ENCODE measurements at places on chromosomes 5 and 9.

GRCh38 chr5:107460789-107461188, 209.9 kb downstream of the EFNA5 start:
- DNase-seq: no peak

DNA sequence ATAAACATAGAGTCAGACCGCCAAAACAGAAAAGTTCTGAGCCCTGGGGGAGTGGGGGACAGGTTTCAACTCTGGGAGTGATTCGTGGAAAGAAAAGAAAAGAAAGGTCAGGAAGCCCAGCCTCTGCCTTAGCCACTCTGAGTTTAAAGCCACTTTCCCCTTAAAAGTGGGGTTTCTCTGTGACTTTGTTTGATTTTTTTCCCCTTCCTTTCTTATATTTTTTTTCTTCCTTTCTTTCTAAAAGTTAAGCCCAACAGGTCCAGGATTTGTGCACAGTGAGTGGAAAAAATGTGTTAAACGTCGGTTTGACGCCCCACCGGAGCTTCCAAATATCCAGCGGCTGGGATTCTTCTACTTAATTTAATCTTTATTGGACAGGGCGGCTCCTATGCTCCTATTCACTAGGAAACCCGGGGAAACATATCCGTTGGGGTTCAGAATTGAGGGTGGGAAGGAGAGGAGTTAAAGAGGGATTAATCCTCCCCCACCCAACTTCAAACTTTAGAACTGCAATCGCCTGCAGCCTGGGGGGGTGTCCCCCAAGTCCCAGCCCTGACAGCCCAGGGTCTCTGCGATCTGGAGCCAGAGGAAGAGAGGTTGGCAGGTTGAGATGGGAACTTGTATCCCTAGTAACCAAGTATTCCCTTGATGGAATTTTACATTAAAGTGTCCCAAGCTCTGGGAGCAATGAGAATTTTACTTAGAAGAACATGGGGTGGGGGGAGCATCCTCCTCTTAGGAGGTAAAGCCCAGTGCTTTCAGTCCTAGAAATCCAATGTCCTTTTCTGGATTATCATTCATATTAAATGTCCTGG, 6.3 kb downstream of the NR2F1-AS1 start:
- no peak for DNase-seq

DNA sequence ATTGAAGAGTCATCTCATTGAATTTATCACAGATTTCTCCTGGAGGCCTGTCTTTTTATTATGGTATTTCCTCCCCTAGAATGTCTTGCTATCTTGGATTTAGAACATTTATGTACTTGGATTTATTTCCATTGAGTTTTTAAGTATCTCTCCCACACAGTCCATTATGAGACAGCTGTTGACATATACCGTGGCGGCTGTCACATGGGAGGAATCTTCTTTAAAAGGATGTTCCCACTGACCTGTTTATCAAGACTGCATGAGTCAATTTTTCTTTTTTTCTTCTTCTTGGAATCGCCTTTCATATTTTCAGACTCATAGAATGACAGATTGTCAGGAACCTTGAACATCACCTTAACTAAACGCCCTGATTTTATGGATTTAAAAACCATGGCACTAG, 2.9 kb upstream of the CAVIN4 start:
- no peak for DNase-seq

DNA sequence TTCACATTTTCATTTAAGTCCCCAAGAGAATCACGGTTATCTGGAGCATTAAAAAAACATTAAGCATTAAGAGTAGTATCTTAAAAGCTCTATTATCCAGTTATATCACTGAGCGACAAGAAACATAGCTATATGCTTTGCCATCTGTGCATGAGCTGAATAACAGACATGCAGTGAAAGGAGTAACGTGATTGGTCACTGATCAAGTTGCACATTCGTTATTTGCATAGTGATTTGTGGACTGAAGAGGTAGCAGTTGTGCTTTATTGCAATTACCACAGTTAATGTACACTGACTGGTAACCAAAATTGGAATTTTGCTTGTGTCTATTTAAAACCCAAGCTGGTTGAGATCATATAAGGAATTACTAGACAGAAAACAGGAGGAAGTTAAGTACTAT, 107.4 kb downstream of the MCTP1 start:
- no peak for DNase-seq

GRCh38 chr5:137778772-137779564, 24.8 kb upstream of the HNRNPA0 start:
- DNase-seq: no peak

- no peak for DNase-seq
These were observed 956.8 kb downstream of the TLE1 start for GRCh38 chr9:80732506-80732905.

- no peak for DNase-seq
These were observed 40.2 kb downstream of the MED10 start for GRCh38 chr5:6338135-6338534.

GRCh38 chr5:34731435-34732232, 75.5 kb downstream of the RAI14 start:
- no peak for DNase-seq

GRCh38 chr5:176774216-176775171, 35.9 kb upstream of the UNC5A start:
- no peak for DNase-seq

DNA sequence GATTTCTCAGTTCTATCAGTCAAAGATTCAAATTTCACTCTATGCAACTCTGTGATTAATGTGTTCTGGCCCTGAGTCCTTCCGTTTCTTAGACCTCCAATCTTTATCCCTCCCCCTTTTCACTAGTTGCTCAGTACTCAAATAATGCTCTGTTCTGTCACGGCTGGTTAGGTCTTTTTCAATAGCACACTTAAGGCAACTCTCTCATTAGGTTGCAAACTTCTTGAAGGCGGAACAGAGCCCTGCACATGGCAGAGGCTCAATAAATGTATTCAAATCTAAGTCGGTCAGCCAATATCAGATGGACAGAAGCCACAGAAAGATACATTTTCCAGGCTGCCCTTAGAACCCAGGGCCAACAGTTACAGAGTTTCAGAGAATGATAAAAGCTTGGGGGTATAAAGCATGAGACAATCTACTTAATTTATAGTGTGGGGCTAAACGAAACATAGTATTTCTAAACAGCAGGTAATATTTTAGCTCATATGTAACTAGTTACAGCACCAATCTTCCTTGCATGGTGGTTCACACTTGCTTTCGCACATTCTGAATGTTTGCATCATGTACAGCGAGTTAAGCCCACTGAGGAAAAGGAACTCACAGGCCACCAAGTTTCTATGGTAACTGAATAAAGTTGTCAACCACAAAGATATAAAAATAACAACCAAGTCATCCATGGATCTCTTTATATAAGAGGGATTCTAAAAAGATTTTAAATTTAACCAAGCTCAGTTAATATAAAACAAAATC, 67.1 kb upstream of the GOLPH3 start:
- DNase-seq: no peak

DNA sequence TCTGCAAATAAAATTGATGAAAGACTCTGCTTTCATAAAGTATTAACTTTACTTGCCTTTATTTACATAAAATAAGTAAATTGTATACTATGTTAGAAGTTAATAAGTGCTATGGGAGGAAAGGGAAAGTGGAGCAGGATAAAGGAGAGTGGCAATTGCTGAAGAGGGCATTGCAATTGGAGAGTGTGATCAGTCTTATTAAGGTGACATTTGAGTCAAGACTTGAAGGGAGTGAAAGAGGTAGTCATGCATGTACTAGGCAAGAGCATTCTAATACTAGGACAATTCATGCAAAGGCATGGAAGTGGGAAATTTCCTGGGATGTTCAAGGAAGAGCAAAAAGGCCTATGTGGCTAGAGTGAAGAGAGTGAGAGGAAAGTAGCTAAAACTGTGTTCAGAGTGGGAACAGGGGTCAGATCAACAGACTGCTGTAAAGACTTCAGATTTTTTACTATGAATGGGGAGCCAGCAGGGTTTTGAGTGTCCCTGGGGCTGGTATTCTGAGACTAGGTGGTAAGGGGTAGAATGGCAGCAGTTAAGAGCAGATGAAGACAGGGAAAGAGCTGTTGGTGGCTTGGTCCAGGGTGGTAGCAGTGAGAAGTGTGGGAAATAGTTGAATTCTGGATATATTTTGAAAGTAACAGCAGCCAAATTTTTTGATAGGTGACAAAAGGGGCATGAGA, 182.3 kb upstream of the RIOK2 start:
- no peak for DNase-seq

Measured in DMS153 (cell line).